ENCODE measurements at places on chromosomes 7 and 10. TPM values are rescaled to one million over a fixed set of nuclear protein-coding genes. Genes with fewer than 3 reads are reported as not detected.

DNA sequence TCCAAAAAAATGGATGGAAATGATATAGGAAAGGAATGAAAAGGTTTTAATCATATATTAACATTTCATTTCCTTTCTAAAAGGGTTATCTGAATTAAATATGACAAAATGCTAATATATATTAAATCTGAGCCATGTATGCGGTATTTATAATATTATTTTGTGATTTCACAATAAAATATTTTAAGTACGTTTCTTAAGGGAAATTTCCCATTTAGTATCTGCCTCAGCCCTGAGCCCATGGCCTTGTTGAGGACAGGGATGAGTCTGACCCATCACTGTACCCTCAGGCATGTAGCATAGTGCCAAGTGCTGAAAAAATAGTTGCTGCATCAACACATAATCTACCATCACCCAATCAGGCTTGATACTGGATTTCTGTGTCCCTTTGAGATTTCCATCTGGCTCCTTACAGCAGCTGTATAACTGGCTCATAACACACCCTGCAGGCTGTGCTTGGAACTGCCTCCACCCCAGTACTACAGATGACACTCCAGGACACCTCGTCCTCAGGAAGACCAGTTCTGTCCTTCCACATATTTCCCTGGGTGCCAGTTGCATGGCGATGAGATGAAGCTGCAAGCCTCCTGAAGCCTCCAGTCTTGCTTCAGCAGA is 59.4 kb upstream of the ASAH2 start:
- no peaks in the 10 kb centered on the region for H3K4me1 ChIP-seq
- H3K27ac ChIP-seq = no peak overlapping the region
- H3K27me3 ChIP-seq = no peaks in the 10 kb centered on the region
- H3K4me3 ChIP-seq = no peak overlapping the region
- peak; percentile 17 for DNase-seq

GRCh38 chr7:150357270-150357669 is 11.4 kb upstream of the REPIN1 start:
- H3K36me3 ChIP-seq = no peaks in the 10 kb centered on the region
- H3K4me1 ChIP-seq = no peaks in the 10 kb centered on the region
- no peak overlapping the region for H3K27ac ChIP-seq
- DNase-seq = no peak
- no peaks in the 10 kb centered on the region for H3K27me3 ChIP-seq
- no peak overlapping the region for H3K4me3 ChIP-seq

GRCh38 chr10:45672181-45673073 is at the start of gene ZFAND4:
TSS of gene ZFAND4 (minus strand) at chr10:45672772. CDS start at chr10:45663725, 9,047 bp downstream.
- H3K4me1 ChIP-seq = peaks cover 5% of the 10 kb centered on the region
- H3K4me3 ChIP-seq = peak within 1 kb of the TSS; percentile 37
- DNase-seq = peak; percentile 97
- no peaks in the 10 kb centered on the region for H3K36me3 ChIP-seq
- no peaks in the 10 kb centered on the region for H3K27me3 ChIP-seq

DNA sequence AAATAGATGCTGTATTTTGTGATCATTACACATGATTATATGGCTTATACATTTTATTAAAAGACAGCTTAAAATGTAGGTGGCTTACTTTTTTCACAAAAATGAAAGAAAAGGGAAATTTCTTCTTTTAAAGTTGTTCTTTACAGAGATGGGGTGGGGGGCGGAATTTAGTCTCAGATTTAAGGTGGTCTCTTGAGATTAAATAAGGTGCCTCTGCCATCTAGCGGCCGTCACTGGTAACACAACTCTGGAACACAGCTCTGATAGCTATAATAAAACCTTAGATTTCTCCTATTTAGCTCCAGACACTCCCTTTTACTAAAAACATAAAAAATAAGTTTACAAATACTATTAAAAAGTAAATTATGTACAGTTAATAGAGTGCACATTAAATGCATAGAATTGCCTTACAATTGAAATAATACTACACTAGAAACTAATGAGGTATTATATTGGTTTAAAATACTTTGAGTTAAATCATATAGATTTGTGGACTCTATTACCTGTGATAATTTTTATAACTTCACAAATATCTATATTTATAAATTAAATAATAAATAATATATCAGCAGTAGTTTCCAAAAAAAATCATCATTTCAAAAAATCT is 210.9 kb downstream of the DGKB start:
- no peak overlapping the region for H3K4me3 ChIP-seq
- no peaks in the 10 kb centered on the region for H3K27me3 ChIP-seq
- peak; percentile 67 for DNase-seq
- H3K36me3 ChIP-seq = no peaks in the 10 kb centered on the region
- peaks cover 8% of the 10 kb centered on the region for H3K4me1 ChIP-seq

DNA sequence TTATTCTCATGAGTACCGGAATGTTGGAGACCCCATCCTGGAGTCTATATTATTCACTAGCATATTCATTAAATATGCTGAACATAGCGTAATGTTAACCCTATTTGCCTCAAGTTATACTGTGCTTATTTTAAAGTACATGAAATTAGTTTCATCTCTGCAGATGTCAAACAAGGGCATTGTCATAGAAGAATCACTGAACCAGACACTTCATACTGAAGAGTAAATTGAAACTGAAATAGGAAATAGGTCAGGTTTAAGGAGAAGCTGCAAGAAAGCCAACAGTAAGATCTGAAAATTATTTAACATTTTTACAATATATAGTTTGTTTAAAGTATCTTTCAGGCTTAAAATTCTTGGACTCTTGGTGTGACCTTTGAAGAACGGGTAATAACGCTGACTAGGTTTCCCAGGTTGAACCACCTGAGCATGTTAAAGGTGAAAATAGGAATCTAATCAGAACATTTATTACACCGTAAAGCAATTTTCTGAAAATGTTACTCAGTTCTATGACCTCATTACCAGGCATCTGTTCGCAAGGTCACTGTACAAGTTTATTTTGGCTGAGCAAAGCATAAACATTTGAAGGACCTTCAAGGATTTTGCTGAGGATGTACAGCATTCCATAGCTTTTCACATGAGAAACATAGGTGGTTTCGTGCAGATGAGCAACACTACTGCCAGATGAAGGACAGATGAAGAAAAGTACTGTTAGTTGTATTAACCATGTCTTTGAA is 82.7 kb downstream of the REEP3 start:
- peak overlapping the region; percentile 49 for H3K27ac ChIP-seq
- DNase-seq = no peak
- H3K4me1 ChIP-seq = peaks cover 19% of the 10 kb centered on the region
- H3K27me3 ChIP-seq = no peaks in the 10 kb centered on the region
- no peaks in the 10 kb centered on the region for H3K36me3 ChIP-seq
- no peak overlapping the region for H3K4me3 ChIP-seq

DNA sequence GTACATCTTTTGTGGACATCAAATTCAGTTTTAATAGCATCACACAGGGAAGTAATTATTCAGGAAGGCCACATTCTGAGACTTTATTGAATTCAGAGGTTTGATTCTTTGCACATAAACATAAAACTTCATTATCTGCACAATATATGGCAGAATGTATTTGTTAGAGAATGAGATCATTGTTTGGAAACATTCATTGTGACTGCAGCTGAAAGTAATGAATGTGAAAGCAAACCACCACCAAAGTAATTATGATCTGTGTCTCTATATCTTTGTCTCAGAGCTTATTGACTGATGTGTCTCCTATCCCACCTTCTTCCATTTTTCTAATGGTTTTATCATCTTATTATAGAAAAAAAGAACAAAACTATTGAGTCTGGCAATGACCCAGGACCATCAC is 340.9 kb upstream of the PCDH15 start:
- H3K36me3 ChIP-seq = no peaks in the 10 kb centered on the region
- H3K4me3 ChIP-seq = no peak overlapping the region
- no peak for DNase-seq
- H3K27ac ChIP-seq = no peak overlapping the region
- H3K4me1 ChIP-seq = no peaks in the 10 kb centered on the region

DNA sequence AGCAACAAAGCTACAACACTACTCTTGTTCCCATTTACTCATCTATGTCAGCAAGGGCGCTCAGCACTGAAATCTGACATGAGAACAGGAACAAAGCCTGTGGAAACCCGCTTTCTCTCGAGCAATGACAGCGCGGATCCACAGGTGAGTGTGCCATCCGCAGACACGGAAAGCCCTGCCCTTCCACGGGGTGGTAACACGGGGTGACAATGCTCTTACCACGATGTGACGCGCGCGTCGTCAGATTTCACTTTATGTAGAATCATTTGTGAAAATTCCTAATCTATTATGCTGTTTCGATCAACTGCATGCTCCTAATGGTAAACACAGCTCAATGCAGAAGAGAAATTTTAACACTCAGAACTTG is 34.4 kb downstream of the ZFAND2A start:
- no peak for DNase-seq
- H3K27ac ChIP-seq = no peak overlapping the region
- H3K36me3 ChIP-seq = no peaks in the 10 kb centered on the region
- no peaks in the 10 kb centered on the region for H3K27me3 ChIP-seq
- peaks cover 4% of the 10 kb centered on the region for H3K4me1 ChIP-seq

DNA sequence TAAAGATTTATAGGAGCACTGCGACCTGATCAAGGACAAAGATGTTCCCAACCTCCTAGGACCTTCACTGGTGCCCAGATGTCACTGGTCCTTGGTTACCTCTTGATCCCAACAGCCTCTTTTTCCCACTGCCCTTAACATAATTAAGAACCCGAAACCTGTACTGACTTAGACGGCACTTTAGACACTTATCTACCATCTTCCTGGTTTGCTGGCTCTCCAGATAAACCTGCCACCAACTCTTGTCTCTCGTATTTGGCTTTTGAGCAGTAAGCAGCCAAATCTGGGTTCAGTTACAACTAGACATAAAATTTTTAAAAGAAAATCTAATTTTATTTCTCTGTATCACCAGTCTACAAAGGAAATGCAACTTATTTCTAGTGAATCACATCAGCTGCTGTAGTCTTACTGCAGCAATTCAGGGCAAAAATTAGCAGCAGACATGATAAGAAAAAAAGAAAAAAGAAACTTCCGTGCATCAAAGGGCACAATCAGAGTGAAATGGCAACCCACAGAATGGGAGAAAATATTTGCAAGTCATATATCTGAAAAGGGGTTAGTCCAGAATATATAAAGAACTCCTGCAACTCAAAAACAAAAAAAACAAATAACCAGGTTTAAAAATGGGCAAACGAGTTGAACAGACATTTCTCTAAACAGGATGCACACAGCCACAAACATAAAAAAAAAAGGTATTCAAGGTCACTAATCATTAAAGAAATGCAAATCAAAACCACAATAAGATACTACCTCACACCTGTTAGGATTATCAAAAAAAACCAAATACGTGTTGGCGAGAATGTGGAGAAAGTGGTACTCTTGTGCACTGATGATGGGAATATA is 9.4 kb downstream of the ASB13 start:
- no peak for DNase-seq
- no peaks in the 10 kb centered on the region for H3K27me3 ChIP-seq
- peaks cover 10% of the 10 kb centered on the region for H3K4me1 ChIP-seq

DNA sequence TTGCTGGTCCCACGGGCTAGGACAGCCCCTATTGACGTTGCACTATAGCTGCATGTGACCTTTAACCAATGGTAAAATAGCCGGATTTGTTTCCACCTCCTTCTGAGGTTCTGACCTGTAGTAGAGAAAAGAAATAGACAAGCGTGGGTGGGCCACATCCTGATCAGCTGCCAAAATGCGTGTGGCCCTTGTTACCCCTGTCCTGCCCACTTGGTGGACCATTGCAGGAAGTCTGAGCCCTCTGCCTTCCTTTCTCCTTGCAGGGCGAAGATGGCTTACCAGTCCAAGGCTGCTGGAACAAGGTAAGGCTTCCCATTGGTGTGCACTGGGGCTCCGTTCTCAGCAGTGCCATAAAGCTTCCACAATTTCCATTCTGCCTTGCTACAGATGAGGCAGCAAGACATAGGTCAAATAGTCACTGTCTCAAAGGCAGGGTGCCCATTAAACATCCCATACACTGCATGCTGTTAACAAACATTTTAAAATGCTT is 95.9 kb upstream of the MACROH2A2 start:
- no peaks in the 10 kb centered on the region for H3K27me3 ChIP-seq
- no peaks in the 10 kb centered on the region for H3K36me3 ChIP-seq
- H3K27ac ChIP-seq = no peak overlapping the region
- H3K4me1 ChIP-seq = peaks cover 8% of the 10 kb centered on the region
- H3K4me3 ChIP-seq = no peak overlapping the region

GRCh38 chr10:34816501-34817002 is 1.5 kb upstream of the PARD3 start:
- H3K4me1 ChIP-seq = peaks cover 18% of the 10 kb centered on the region
- DNase-seq = peak; percentile 42
- peak overlapping the region; percentile 89 for H3K4me3 ChIP-seq
- no peaks in the 10 kb centered on the region for H3K27me3 ChIP-seq
- no peak overlapping the region for H3K27ac ChIP-seq

- no peak overlapping the region for H3K27ac ChIP-seq
- H3K4me3 ChIP-seq = no peak overlapping the region
- H3K36me3 ChIP-seq = no peaks in the 10 kb centered on the region
- H3K4me1 ChIP-seq = no peaks in the 10 kb centered on the region
- DNase-seq = no peak
Observed at GRCh38 chr10:121007264-121007663, 156.1 kb downstream of the WDR11 start.

GRCh38 chr10:131219955-131220489 is 91.5 kb downstream of the TCERG1L start:
- no peak for DNase-seq
- no peaks in the 10 kb centered on the region for H3K27me3 ChIP-seq
- H3K36me3 ChIP-seq = no peaks in the 10 kb centered on the region
- no peaks in the 10 kb centered on the region for H3K4me1 ChIP-seq

DNA sequence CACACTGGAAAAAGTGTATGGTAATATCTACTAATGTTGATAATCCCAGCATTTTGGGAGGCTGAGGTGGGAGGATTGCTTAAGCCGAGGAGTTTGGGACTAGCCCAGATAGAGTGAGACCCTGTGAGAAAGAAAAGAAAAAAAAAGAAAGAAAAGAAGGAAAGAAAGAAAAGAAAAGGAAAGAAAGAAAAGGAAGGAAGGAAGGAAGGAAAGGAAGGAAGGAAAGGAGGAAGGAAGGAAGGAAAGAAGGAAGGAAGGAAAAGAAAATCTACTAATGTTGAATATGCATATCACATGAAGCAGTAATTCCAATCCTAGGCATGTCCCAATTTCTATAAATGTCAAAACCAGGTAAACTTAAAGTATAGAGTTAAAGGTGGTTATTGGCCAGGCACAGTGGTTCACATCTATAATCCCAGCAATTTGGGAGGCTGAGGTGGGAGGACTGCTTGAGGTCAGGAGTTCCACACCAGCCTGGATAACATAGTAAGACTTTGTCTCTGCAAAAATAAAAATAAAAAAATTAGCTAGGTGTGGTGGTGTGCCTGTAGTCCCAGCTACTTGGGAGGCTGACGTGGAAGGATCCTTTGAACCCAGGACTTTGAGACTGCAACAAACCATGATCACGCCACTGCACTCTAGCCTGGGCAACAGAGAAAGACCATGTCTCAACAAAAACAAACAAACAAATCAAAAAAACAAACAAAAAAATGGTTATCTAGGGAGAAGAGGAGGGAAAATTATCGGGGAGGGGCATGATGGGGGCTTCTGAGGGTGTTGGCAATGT is 5.2 kb upstream of the KAZALD1 start:
- H3K4me1 ChIP-seq = no peaks in the 10 kb centered on the region
- DNase-seq = no peak
- H3K27me3 ChIP-seq = peaks cover 1% of the 10 kb centered on the region
- no peaks in the 10 kb centered on the region for H3K36me3 ChIP-seq
- no peak overlapping the region for H3K4me3 ChIP-seq
- no peak overlapping the region for H3K27ac ChIP-seq

GRCh38 chr10:131858583-131859340 is 42.0 kb upstream of the PPP2R2D start:
- no peaks in the 10 kb centered on the region for H3K4me1 ChIP-seq
- H3K4me3 ChIP-seq = no peak overlapping the region
- no peaks in the 10 kb centered on the region for H3K36me3 ChIP-seq
- H3K27ac ChIP-seq = no peak overlapping the region

HNRNPF gene
- 186 TPM for total RNA-seq

CBLL1 gene
- total RNA-seq = 18.6 TPM

AKR1C4 gene
- 1.7 TPM for total RNA-seq

TUBAL3 gene
- 1.0 TPM for total RNA-seq

NPFFR1 gene
- total RNA-seq = not detected

STEAP2 gene
- total RNA-seq = 8.3 TPM

COL17A1 gene
- total RNA-seq = 7.5 TPM
